ENCODE measurements at places on chromosomes 11 and 22. TPM values are rescaled to one million over a fixed set of nuclear protein-coding genes. Genes with fewer than 3 reads are reported as not detected.
A peak's percentile ranks its signal among the peaks of the same experiment; 100 is the strongest.

Gene OR4A16
- not detected for total RNA-seq

Gene SPI1
- 3.6 TPM for total RNA-seq

Gene CXCR5
- total RNA-seq, result under 0.01 TPM

Gene CNTN5
- total RNA-seq, result 6.2 TPM

- peaks cover 7% of the 10 kb centered on the region for H3K27me3 ChIP-seq
- DNase-seq, result no peak
- H3K36me3 ChIP-seq, result no peaks in the 10 kb centered on the region
- peaks cover 41% of the 10 kb centered on the region for H3K4me1 ChIP-seq
- no peak overlapping the region for H3K27ac ChIP-seq
- H3K4me3 ChIP-seq, result no peak overlapping the region
Observed at GRCh38 chr11:61536676-61537270, 28.2 kb downstream of the LRRC10B start.

- no peak overlapping the region for H3K4me3 ChIP-seq
- H3K27me3 ChIP-seq, result peaks cover 4% of the 10 kb centered on the region
- no peaks in the 10 kb centered on the region for H3K36me3 ChIP-seq
- no peak overlapping the region for H3K27ac ChIP-seq
- H3K4me1 ChIP-seq, result no peaks in the 10 kb centered on the region
Observed at GRCh38 chr11:132907651-132908413, 624.5 kb downstream of the OPCML start.

- DNase-seq, result no peak
- H3K27me3 ChIP-seq, result peaks cover 16% of the 10 kb centered on the region
- peaks cover 14% of the 10 kb centered on the region for H3K4me1 ChIP-seq
Observed at GRCh38 chr22:47281126-47282106, 519.0 kb downstream of the TBC1D22A start.

DNA sequence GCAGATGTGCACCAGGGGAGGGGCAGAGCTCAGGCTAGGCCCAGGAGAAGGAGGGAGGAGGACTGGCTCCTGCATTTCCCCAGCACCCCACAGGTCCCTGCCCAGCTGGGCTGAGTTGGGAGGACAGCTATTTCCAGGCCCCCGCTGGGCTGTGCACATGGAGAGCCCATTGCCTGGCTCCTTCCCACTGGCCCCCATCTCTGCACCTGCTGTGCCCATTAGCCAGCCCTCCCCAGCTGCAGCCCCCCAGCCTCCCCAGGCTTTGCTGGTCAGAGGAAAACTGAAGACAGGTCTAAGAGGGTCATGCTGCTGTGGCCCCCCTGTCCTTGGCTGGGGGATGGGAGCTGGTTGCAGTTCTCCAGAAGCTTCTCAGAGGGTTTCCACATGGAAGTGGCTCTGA lies 81.8 kb upstream of the SHANK2 start:
- no peak overlapping the region for H3K27ac ChIP-seq
- peaks cover 2% of the 10 kb centered on the region for H3K27me3 ChIP-seq
- H3K36me3 ChIP-seq, result no peaks in the 10 kb centered on the region
- H3K4me1 ChIP-seq, result peaks cover 4% of the 10 kb centered on the region

- H3K27ac ChIP-seq, result no peak overlapping the region
- no peaks in the 10 kb centered on the region for H3K36me3 ChIP-seq
- H3K4me3 ChIP-seq, result no peak overlapping the region
- no peaks in the 10 kb centered on the region for H3K4me1 ChIP-seq
Observed at GRCh38 chr11:69620683-69621290, 20.2 kb upstream of the CCND1 start.

GRCh38 chr22:17845790-17846189 lies 71.5 kb upstream of the BID start:
- no peaks in the 10 kb centered on the region for H3K27me3 ChIP-seq
- peak overlapping the region; percentile 63 for H3K27ac ChIP-seq
- peaks cover 25% of the 10 kb centered on the region for H3K4me1 ChIP-seq
- peaks cover 26% of the 10 kb centered on the region for H3K36me3 ChIP-seq

Data from muscle of leg (tissue), 16 donors.